ENCODE measurements at places on chromosomes 6 and 20.
A peak's percentile ranks its signal among the peaks of the same experiment; 100 is the strongest.

- H3K4me3 ChIP-seq, result no peak overlapping the region
- no peaks in the 10 kb centered on the region for H3K36me3 ChIP-seq
- DNase-seq, result no peak
- H3K27me3 ChIP-seq, result no peaks in the 10 kb centered on the region
- no peak overlapping the region for H3K27ac ChIP-seq
Measured at GRCh38 chr6:96302991-96303390, 218.6 kb upstream of the UFL1 start.

DNA sequence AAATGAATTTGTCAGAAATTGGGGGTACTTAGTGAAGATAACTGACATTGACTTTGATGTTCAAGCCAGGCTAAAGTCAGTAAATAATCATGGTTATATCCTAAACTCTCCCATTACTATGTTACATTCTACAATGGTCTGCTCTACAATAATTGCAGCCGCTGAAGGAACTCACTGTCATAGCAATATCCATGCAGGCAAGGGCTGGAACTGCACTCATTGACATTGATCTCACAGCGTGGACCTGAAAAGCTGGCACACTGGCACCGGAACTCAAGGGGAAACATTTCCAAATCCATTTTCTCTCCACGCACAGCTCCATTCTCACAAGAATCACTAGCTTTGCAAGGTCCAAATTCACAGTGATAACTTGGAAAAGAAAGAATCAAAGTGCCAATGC, 702.7 kb downstream of the EYS start:
- H3K36me3 ChIP-seq, result no peaks in the 10 kb centered on the region
- no peak overlapping the region for H3K27ac ChIP-seq
- H3K4me1 ChIP-seq, result no peaks in the 10 kb centered on the region
- no peak overlapping the region for H3K4me3 ChIP-seq
- DNase-seq, result no peak

DNA sequence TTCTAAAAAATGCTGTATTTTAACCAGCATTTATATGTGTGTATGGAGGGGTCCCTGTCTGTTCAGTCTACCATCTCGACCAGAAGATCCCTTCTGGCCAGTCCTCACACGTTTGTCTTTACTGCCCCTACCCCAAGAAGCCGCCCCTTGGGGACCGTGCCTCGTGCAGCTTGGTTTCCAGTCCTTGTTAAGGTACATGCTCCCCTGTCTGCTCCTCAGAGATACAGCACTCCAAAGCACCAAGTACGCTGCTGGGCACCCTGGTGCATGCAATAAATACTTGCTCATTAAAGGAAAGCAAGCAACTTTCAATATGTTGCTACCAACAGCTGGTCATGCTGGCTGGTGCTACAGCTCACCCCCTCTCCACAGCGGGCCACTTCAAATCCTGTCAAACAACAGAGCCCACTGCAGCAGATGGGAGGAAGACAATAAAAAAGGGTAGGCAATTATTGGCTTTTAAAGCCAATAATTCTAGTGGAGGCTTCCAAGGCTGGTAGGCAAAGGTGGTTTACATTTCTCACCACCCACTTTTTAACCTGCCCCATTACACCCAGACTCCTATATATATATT, 61.6 kb downstream of the PSMG4 start:
- peaks cover 16% of the 10 kb centered on the region for H3K36me3 ChIP-seq
- H3K4me3 ChIP-seq, result no peak overlapping the region
- H3K4me1 ChIP-seq, result peaks cover 18% of the 10 kb centered on the region
- DNase-seq, result peak; percentile 48

DNA sequence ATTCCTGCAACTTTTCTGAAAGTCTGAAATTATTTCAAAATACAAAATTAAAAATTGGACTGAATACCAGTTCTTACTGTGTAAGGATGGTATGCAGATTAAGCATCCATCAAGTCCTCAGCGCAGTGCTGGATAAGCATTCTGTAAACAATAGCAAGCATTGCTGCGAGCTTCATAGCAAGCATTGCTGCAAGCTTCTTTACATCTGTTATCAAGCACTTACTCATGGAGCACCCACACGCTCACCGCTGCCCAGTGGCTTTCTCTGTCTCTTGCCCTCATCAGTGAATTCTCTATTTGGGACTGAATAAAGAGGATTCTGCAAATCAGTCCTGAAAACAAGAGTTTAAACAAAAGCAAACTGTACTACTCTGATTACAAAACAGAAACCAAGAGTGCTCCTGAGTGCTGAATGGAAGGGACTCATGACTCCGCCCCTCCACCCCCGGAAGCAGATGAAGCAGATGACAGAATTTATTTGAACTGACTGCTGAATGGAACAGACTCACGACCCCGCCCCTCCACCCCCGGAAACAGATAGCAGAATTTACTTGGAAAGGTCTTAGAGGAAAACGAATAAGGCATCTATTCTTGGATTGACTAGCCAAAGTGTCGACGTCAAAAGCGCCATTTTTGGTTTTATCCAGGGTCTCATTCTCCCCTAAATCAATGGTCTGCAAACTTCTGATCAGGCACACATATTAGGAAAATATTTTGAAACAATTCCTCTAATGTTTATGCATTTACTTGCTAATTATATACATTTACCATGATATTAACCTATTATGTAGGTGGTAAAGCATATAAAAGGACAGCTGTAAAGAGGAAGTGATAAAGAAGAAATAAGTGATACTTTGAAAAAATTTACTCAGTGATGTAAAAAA, 22.1 kb upstream of the EYA2 start:
- peaks cover 4% of the 10 kb centered on the region for H3K36me3 ChIP-seq
- no peak overlapping the region for H3K4me3 ChIP-seq
- H3K4me1 ChIP-seq, result no peaks in the 10 kb centered on the region

DNA sequence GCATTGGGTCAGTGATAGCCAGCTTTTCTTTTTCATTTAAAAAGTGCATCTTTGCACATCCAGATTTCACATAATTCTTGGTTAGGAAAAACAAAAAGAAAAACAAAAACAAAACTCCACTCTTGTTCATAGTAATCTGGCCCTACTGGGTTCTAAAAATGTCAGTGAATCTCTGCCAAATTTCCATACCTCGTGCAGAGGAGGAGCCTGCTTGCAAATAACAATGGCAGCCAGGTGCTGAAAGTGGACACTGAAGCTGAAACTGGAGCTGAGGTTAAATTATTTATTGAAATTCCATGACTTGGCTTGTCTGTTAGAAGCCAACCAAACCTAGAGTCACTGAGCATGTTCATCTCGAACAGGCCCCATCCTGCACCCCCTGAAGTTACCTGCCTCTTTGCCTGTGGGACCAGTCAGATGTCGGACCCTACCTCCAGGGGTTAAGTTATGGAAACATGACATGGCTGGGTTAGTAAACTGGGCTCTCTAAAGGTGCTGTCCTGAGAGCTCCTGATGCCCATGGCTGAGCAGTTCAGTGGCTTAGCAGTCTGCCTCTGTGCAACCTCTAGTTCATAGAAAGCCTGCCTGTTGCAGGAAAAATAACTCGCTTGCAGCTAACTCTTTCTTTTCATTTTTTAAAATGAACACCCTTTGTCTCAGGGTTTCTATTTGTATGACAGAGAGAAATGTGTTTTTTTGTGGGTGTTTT, 42.7 kb downstream of the CLIC5 start:
- no peak for DNase-seq
- no peaks in the 10 kb centered on the region for H3K27me3 ChIP-seq
- H3K36me3 ChIP-seq, result peaks cover 2% of the 10 kb centered on the region
- H3K4me1 ChIP-seq, result peaks cover 7% of the 10 kb centered on the region
- no peak overlapping the region for H3K27ac ChIP-seq

- H3K36me3 ChIP-seq, result no peaks in the 10 kb centered on the region
- no peak overlapping the region for H3K27ac ChIP-seq
- peaks cover 15% of the 10 kb centered on the region for H3K4me1 ChIP-seq
- H3K4me3 ChIP-seq, result no peak overlapping the region
Measured at GRCh38 chr6:78345882-78346281, 521.5 kb upstream of the IRAK1BP1 start.

DNA sequence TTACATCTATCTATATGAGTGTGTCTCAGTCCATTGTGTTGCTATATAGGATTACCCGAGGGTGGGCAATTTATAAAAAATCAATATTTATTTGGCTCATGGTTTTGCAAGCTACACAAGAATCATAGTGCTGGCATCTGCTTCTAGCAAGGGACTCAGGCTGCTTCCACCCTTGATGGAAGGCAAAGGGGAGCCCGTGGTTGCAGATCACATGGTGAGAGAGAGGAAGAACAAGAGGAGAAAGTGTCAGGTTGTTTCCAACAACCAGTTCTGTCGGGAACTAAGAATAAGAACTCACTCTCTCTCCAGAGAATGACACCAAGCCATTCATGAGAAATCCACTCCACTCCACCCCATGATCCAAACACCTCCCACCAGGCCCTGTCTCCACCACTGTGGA, 48.2 kb upstream of the TENT5A start:
- H3K36me3 ChIP-seq, result no peaks in the 10 kb centered on the region
- H3K4me3 ChIP-seq, result no peak overlapping the region
- H3K4me1 ChIP-seq, result peaks cover 6% of the 10 kb centered on the region

GRCh38 chr20:35954907-35955251, 577 bp upstream of the SCAND1 start:
- DNase-seq, result no peak
- peaks cover 16% of the 10 kb centered on the region for H3K4me1 ChIP-seq
- no peaks in the 10 kb centered on the region for H3K27me3 ChIP-seq
- peak overlapping the region; percentile 99 for H3K4me3 ChIP-seq
